GM10248 (cell line): ENCODE measurements at places on chromosomes 3 and 15.

DNA sequence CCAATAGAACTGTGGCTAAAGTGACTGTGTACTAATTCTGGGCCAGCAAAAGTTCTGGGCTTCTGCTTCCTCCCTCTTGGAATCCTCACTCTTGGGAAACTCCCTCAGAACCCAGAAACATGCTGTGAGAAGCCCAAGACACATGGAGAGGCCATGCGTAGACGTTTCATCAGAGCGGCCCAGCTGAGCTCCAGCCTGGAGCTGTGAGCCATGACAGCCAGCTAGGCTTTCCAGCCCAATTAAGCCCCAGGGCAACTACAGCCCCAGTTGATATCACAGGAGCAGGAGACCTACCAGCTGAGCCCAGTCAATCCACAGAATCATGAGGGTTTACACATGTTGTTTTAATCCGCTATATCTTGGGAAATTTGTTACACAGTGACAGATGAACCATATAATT lies 43.6 kb upstream of the CNOT10 start:
- no peak for DNase-seq

DNA sequence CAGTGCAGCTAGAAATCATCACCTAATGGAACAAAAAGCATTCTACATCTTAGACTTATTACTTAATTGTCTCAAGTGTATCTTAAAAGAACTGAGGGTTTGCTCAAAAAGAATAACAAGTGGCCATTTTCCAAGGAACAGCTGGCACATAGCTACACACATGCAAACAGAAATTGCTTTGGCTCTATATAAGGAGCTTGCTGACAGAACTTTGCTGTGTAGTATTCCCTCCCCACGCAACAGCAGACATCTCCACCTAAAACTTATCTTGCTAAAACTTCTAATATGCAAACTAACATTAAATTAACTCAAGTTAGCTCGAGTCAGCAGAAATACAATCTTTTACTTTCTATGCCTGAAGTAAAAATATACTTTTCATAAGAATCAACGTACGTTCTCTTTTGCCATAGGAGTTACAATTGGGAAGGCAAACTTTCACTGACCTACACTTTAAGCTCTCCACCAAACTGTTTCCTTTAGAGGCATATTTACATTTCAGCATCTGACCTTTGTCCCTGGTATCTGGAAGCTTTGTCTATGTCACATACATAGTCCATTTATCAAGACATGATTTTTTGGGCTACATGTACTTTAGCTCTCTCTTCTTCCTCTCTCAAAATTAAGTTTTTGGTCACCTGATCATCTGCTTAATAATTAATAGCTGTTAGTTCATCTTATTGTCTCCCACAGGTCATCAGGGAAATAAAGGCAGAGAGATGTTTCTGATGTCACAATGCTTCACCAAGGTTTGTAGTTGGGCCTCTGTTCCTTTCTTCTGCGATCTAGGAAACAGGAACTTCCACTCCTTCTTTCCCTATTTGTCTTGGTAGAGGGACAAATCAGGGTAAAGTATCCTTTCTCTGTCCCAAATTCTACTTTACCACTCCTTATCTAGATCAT lies 163.4 kb upstream of the AGTR1 start:
- no peak for DNase-seq

DNA sequence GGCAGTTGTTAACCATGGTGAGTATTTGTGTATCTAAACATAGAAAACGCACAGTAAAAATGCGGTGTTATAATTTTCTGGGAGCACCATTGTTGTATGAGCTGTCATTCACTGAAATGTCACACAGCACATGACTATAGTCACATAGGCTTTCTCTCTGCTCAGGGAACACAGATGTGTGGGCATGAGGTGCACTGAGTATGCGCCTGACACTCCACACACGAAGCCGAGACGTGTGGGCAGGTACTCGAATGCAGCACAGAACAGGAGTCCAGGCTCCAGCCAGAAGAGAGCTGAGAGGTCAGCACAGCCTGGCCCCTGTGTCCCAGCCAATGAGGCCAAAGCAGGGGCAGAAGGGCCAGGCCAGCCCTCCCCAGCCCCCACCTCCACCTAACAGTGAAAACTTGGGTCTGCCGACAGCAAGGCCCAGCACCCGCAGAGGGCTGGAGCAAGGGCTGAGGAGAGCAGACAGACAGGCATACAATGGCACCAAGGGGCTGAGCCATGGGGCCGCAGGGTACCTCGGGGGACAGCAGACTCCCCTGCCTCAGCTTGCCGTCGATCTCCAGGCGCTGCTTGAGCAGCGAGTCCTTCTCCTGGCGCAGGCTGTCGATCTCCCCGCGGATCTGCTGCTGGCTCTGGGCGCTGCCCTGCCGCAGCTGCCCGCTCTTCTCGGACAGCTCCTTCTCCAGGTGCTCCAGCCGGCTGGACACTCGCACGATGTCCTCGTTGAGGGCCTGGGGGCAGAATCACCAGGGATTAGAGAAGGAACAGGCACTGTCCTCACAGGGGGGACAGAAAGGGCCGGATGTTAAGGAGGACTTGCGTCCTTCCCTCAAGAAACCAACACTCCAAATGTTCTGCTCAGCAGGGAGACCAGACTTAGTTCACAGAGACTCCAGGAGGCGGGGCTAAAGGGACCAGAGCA lies 24.0 kb downstream of the KIF7 start:
- DNase-seq = peak; percentile 12

GRCh38 chr15:20355256-20355868 lies 186.2 kb downstream of the GOLGA6L6 start:
- DNase-seq = peak; percentile 36

GRCh38 chr15:41727143-41727542 lies 47.1 kb upstream of the MAPKBP1 start:
- DNase-seq = no peak

- DNase-seq = peak; percentile 36
Observed at GRCh38 chr15:39919748-39920509, at the start of gene GPR176. Gene GPR176 (minus strand): TSS chr15:39920266. CDS start chr15:39920026, 240 bp downstream.
